ENCODE measurements at places on chromosomes 7 and 10.

GRCh38 chr7:98826811-98827231 is 43.0 kb downstream of the TMEM130 start:
- DNase-seq, result no peak

DNA sequence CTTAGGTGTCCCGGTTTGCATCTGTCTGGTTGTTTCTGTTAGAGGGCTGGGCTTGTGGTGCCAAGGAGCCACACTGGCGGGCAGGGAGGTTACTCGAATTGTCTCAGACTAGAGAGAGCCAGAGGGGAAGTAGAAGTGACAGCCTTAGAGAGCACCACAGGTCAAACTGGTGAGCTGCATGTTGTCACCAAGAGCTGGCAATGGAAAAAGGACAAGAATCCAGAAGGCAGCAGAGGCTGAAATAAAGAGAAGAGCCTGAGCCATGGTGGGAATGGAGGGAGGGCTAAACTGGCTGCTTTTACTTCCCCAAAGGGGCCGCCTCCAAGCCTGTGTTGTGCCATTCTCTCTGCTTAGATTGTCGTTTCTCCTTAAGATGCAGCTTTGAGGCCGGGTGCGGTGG is 31.1 kb upstream of the RHBDD2 start:
- DNase-seq, result no peak

GRCh38 chr10:14153570-14154055 is 177.1 kb downstream of the FRMD4A start:
- DNase-seq, result no peak

GRCh38 chr7:96414931-96415292 is 93.0 kb upstream of the SLC25A13 start:
- DNase-seq, result peak; percentile 6

DNA sequence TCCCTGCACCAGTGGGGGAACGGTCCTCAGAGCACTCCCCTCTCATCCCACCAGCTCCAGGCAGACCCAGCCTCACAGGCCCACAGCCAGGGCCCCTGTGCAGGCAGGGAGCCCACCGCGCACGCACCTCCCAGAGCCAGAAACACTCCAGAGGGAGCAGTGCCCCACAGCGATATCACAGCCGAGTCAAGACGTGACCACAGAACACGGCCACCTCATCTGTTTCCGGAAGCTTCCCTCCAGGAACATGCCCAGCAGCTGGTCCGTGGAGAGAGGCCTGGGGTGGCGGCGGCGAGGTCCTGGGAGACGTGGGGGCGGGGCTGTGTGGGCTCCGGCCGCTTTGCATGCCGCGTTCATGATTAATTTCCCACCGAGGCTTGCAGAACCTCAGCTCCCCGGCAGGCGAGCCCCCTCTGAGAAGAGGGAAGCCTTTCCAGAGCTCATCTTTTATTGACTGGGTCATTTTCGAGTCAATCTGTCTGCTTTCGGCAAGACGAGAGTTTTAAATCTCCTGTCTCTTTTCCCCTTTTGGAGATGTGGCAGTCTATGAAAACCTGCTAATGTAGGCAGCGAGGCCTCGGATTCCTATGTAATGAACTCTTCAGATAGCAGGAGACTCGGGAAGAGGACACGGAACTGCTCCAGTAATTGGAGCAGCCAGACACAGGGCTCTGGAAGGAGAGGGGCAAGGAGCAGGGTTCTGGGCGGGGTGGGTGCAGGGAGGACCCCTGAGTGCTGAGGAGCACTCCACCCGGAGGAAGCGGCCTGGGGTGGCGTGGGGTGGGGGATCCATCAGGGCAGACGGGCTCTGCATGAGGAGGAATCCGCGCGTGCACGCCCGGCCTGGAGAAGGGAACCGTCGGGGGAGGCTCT is 242.8 kb downstream of the ELFN1 start:
- no peak for DNase-seq

DNA sequence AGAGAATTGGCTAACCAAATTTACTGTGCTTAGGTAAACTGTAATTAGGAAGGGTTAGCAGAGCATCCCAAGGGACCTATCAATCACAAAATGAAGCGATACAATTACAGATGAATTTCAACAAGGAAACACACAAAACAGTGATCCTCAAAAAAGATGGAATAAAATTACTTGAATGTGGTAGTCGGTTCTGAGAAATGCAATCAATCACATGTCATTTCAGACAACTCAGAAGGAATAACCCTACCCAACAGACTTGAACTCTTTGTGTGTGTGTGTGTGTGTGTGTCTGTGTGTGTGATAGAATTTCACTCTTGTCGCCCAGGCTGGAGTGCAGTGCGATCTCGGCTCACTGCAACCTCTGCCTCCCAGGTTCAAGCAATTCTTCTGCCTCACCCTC is 43.5 kb downstream of the ST8SIA6 start:
- no peak for DNase-seq

- no peak for DNase-seq
Measured at GRCh38 chr10:69216577-69217118, 3.5 kb upstream of the HKDC1 start.

DNA sequence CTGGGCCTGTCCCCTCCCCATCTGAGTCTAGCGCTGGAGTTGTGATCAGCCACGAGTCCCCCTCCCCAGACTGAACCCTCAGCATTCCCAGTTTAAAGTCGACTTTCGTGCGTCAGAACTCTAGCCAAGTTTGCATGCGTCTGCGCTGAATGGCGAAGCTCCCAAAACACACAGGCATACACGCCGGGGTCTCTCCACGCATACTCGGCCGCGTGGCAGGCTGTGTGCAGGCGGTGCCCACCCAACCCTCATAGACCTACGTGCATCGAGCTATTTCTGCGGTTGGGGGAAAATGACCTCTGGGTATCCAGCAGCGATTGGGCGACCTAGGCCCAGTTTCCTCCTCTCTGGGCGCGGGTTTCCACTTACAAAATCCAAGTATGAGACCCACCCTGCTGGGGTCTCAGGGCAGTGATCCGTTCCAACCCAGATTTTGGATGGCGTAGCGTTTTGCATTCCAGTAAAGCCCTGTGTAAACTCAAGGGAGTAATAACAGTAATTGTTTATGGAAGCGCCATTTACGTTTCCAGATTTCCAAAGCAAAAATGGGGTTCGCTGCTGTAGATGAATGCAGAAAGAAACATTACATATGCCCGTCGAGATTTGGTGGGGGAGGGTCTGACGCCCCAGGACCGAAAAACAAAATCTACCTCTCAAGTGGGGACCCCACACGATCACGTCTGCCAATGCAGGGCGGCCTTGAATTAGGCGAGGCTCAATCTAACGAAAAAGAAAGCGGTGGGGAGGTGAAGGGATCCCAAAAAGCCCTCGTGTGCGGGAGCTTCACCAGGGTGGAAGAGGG is 2.0 kb upstream of the HMX3 start:
- no peak for DNase-seq

GRCh38 chr7:100071018-100071723 is 10.4 kb downstream of the ZNF3 start:
- DNase-seq, result no peak

GRCh38 chr10:34171957-34172527 is 643.1 kb downstream of the PARD3 start:
- no peak for DNase-seq

Measured in activated gamma-delta T cell treated with Interleukin-2 at 50 U/mL for 16 hours (primary cell).